ENCODE measurements at places on chromosomes 7 and 10. TPM values are rescaled to one million over a fixed set of nuclear protein-coding genes. Genes with fewer than 3 reads are reported as not detected.

TMEM213 gene
- total RNA-seq: not detected

DNA sequence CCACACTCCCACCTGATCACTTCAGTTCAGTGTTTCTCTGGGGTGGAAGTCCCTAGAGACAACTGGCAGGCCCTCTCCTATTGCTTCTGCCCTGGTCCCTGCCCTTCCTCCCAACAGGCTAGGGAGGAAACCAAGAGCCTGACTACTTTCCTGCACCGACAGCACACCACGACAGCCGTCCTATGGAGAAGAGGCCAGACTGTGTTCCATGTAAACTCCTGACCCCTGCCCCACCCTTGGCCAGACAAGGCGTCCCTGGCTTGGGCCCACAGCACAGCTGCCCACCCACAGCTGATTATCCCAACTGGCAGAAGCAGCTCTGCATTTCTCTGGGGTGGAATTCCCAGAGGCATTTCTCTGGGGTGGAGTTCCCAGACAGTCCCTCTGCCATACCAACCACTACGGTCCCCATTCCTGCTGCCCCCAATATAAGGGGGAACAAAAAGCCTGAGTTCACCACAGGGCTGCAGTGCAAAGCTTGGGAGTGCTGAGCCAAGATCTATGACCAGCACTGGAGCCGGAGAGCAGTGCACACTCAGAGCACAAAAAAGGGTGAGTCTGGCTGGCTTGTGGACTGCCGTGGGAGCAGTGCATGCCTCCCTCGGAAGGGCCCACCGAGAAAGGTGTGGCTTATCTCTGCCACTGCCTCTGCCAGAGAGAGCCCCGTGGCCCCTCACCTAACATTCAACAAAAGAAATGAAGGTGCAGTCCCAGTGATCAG, 193.4 kb downstream of the HPSE2 start:
- DNase-seq: no peak

ASB10 gene
- not detected for total RNA-seq

GRCh38 chr7:101241443-101242349, 3.2 kb downstream of the FIS1 start:
- DNase-seq: no peak

MYO3A gene
- 18.0 TPM for total RNA-seq

TRIL gene
- 9.3 TPM for total RNA-seq

GRCh38 chr7:659306-659847, 67.1 kb upstream of the DNAAF5 start:
- DNase-seq: no peak

- no peak for DNase-seq
Observed at GRCh38 chr7:150371131-150371995, 2.7 kb downstream of the REPIN1 start.

MOGAT3 gene
- total RNA-seq: not detected

DNA sequence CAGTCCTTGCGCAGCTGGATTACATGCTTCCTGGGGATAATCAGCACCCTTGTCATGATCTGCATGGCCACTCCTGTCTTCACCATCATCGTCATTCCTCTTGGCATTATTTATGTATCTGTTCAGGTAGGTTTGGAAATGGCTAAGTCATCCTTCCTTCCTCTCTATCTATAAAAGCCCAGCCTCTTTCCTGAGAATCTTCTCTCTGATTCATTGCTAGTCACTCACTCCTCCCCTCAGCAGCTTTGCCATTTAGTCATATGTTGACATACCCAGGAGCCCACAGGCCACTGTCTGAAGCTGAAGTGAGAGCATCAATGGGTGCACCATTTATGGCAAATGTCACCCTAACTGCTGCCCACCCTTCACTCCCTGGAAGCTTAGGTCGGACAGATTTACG, 52.0 kb downstream of the ABCC2 start:
- DNase-seq: no peak

GRCh38 chr7:85516675-85517074, 329.8 kb upstream of the SEMA3D start:
- DNase-seq: no peak

- DNase-seq: no peak
Observed at GRCh38 chr10:124568848-124569622, 107.4 kb downstream of the LHPP start.

CPA2 gene
- total RNA-seq: 85.0 TPM

- no peak for DNase-seq
Observed at GRCh38 chr7:46753662-46754061, 828.2 kb downstream of the TNS3 start.

DNA sequence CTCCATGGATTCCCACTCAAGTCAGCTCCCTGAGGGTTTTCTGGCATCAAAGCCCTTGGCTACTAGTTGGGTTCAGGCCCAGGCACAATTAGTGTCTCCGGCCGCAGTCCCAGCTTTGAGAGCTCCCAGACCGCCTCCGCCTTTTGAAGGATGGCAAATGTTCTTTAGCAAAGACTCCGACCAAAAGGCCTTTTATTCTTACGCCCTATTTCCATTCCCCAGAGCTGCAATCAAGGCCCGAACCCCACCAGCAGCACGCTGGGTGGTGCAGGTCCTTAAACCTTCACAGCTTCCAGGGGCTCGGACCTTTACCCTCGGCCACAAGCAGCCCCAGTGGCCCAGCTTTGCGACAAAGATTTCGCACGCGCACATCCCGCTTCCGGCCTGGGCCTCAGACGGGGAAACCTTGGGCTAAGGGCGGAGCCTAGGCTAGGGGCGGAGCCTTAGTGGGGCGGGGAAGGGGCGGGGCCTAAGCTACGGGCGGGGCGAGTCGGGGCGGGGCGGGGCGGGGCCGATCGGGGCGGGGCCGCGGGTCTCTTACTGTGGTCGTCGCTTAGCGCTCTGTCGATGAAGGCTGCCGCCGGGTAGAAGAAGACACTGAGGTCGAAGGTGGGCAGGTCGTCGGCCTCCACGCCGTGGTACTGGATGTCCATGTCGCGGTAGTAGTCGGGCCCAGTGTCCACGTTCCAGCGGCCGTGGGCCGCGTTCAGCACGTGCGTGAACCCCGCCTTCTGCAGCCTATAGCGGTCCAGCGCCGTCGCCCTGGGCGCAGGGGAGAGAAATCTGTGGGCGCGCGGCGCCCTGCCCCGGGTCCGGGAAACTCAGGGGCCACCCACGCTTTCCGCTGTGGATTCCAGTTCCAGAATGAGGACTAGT, 68.0 kb upstream of the SAMD8 start:
- no peak for DNase-seq

DNA sequence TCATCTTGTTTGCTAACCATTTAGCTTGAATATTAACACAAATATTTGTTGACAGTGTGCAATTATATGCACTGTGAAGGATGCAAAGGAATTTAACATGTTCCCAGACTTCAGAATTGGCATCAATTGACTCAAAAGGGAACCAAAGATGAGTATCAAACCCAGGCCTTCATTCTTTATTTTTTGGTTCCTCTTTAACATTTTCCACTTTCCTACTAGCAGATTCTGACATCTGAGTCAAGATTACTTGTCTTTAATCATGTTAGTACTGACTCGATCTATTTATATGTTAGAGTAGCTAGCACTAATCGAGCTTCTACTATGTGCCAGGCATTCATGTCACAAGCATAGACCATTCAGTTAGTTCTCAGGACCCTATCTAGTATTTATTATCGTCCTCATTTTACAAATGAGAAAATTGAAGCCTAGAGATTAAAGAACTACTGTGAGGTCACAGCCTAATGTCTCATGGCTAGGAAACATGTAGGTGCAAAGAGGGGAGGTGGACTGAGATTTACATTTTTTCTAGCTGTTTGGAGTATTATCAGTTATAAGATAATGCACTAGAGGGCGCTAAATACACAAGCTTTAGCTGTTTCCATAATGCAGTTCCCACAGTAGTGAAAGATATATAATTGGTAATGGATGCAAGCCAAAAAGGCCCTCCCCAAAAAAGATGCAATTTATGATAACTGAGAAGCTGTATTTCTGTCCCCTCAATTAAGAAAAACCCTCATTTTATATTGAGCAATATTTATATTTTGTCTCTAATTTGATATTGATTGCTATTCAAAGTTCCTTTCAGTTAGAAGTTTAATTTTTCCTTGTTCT, 32.9 kb upstream of the KMT2E start:
- DNase-seq: no peak

PLXDC2 gene
- total RNA-seq: 38.5 TPM

- no peak for DNase-seq
Observed at GRCh38 chr10:8677642-8678041, 623.2 kb downstream of the GATA3 start.

SPOCK2 gene
- 47.7 TPM for total RNA-seq

PGAM2 gene
- 2.5 TPM for total RNA-seq

IFRD1 gene
- total RNA-seq: 76.6 TPM

GRCh38 chr10:132500781-132501415, 36.7 kb upstream of the INPP5A start:
- no peak for DNase-seq

DNA sequence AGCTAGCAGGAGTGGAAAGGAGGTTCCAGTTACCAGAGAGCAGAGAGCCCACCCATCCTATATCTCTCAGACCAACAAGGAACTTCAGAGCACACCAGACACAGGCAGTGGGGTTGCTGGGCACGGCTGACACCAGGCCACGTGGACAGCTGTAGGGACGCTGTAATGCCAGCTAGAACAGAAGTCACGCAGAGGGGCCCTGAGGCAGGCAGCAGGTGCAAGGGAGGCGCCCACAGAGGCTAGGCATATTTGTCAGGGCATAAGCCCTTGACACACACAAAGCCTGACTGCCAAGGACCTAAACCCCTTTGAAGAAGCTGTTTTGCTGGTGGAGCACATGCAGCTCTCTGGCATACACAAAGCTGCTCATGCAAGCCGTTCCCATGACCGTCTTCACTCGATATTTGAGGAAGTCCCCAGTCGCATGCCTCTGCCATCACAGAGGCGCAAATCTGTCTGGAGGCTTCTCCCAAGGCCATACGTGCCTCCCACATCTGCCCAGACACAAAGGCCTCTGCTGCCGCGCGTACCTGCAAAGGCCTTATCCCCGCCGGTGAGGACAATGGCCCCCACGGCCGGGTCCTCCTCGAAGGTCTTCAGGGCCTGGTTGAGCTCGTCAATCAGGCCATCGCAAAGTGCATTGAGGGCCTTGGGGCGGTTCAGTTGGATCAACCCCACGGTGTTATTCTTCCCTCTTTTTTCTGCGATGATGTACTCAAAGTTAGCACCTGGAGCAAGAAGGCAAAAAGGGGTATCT, 2.9 kb downstream of the ECHS1 start:
- no peak for DNase-seq

VAX1 gene
- total RNA-seq: not detected

DNA sequence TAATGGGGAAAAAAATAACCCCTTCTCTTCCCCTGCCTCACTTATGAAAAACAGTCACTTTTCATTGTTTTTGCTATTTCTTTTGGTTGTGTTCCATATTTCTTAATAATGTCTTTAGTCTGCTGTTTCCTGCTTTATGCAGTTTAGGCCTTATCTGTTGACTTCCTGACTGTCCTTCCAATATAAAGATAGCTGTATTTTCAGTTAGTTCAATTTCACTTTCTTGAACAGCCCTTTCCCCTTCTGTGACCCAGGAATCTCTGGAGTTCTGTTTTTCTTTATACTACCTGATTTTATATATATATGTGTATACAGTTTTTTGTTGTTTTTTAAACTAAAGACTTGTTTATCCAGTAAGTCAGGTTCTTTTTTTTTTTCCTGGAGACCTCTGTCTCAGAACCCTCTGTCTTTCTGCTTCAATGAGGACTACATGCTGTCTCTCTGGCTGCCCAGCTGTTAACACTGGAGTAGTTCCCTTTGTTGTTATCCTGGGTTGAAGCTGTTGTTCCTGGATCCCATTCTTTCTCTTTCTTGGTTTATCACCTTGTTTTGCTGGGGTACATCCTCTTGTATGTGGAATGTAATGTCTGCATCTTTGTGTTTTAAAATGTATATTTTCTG, 87.2 kb downstream of the GSDME start:
- no peak for DNase-seq

POLR2J2 gene
- total RNA-seq: 8.6 TPM

AKR1B1 gene
- total RNA-seq: 96.0 TPM

OPN1SW gene
- total RNA-seq: not detected

GRCh38 chr7:151225948-151226510, 976 bp downstream of the ABCF2 start:
- DNase-seq: no peak

DNA sequence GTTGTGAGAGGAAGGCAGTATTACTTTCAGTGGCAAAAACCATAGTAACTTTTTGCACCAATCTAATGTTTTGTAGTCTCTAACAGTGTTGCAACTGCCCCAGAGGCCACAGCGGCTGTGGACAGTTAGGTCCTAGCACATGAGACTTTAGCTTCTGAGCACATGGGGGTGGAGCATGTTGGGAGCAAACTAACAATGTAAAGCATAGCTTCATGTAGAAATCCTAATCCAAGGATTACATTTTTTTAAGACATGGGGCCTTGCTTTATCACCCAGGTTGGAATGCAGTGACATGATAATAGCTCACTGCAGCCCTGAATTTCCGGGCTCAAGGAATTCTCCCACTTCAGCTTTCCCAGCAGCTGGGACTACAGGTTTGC, 49.0 kb downstream of the LAMB1 start:
- DNase-seq: no peak

- DNase-seq: no peak
Observed at GRCh38 chr7:5528815-5529442, 105.3 kb upstream of the TNRC18 start.

DNA sequence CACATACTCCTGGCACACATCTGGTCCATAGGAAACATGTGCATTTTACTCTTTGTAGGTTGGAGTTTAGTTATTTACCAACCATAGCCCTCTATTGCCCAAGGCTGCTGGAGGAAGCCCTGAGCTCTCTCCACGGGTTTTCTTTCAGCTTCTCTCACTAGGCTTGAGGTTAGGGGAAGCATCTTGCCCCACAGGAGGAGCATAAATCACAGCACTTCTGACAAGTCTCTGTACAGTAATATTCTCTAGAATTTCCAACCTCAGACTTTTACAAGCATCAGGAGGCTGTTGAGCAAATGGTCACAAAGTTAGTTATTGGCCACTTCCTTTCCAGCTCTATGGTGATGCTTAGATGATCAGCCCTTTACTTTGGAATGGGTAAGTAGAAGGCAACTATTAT, 122.9 kb upstream of the GLI3 start:
- DNase-seq: no peak

- no peak for DNase-seq
Observed at GRCh38 chr10:133445751-133446708, 7.7 kb upstream of the SCART1 start.

DNA sequence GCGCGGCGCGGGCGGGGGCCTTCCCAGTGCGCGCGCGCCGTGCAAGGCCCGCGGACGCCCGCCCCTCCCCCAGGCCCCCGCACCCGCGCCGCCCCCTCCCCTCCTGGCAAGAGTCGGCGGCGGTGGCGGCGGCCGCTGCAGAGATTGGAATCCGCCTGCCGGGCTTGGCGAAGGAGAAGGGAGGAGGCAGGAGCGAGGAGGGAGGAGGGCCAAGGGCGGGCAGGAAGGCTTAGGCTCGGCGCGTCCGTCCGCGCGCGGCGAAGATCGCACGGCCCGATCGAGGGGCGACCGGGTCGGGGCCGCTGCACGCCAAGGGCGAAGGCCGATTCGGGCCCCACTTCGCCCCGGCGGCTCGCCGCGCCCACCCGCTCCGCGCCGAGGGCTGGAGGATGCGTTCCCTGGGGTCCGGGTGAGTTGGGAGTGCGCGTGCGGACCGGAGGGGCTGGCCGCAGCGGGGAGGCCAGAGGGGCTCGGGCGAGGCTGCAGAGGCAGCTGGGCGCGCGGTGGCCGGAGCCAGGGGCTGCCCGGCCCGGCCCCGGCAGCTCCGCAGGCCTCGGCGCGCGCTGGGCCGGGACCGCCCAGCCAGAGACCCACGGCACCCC, at the start of gene BMPR1A:
Gene BMPR1A (plus strand): TSS at position 109 of the 602 bp plus-strand sequence. CDS start 119,400 bp downstream, outside the sequence.
- peak; percentile 94 for DNase-seq

NKX2-3 gene
- not detected for total RNA-seq

PYROXD2 gene
- total RNA-seq: 15.8 TPM

GRCh38 chr7:78368771-78369170, 570.2 kb downstream of the PHTF2 start:
- DNase-seq: no peak
